Forelimb muscle (tissue), 1 donor: ENCODE measurements at places on chromosomes 2 and 18.

GRCh38 chr2:8799004-8799403 is 38.4 kb downstream of the KIDINS220 start:
- no peak for DNase-seq

DNA sequence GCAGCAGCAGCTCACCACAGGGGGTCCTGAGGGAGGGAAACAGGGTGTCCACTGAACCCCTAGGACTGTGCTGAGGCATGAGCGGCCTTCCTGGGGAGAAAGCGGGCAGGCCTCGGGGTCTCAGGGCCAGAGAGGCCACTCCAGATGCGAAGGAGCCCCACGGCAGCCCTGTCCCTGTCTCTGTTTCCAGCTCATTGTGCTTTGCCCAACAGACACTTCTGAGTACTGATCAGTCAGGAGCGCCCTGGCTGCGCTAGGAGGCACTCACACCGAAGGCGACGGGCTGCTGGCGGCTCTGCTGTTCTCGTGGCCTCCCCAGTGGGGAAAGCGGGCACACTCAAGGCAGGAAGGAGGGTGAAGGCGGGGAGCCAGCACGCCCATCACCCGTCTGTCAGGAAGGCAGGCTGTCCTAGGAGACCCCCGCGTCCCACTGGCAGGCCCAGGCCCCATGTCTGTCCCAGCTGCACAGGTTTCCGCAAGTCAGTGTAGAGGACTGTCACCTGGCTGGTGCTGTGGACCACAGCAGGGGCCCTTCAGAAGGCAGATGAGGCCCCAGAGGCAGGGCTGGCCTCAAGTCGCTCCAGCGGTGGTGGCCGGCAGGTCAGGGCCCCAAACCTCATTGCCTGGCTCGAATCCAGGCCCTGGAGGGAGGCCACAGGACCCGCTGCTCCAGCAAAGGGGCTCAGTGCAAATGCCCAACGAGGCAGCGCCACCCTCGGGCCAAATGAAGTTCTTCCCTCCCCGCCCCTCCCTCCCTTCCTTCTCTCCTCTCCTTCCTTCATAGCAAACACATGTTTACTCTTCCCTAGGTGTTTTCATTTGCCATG is 6.8 kb downstream of the ESPNL start:
- no peak for DNase-seq

GRCh38 chr2:212863185-212863588 is 288.2 kb downstream of the IKZF2 start:
- no peak for DNase-seq

GRCh38 chr2:217775920-217776503 is 226.8 kb downstream of the TNS1 start:
- no peak for DNase-seq

DNA sequence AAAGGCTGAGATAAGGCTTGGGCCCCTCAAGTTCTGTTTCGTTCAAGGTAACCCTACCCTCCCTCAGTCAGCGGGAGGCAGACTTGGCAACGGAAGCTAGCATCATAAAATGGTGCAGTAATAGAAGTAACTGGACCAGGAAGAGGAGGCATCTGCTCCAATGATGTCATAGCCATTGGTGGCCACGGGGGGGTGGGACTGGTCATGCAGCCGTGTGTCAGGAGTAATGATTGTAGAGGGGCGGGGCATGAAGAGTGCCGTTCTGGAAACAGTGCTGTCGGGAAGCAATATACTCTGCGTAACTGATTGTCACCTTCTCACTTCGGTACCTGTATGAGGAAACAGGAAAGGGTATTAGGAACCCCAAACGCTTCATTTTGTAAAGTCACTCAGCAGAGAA is 6.9 kb upstream of the POLR2D start:
- no peak for DNase-seq

DNA sequence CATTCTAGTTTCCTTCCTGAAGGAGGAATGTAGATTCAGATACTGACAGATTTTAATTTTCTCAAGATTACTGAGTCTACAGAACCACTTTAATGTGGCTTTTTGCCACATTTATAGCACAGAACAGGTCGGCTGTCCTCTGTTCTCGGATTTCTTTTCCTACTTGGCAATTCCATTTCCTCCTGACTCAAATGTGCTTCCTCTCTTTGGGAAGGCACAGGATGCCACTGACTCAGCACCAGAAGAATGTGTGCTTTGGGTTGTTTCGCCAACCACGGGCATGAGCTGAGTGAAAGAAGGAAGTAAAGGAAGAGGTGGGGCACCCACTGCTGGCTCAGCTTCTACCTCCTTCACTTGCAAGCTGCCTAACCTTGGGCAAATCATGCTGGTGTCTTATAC is 970.6 kb upstream of the ACVR2A start:
- no peak for DNase-seq

GRCh38 chr2:204692790-204693189 is 147.5 kb downstream of the PARD3B start:
- no peak for DNase-seq

DNA sequence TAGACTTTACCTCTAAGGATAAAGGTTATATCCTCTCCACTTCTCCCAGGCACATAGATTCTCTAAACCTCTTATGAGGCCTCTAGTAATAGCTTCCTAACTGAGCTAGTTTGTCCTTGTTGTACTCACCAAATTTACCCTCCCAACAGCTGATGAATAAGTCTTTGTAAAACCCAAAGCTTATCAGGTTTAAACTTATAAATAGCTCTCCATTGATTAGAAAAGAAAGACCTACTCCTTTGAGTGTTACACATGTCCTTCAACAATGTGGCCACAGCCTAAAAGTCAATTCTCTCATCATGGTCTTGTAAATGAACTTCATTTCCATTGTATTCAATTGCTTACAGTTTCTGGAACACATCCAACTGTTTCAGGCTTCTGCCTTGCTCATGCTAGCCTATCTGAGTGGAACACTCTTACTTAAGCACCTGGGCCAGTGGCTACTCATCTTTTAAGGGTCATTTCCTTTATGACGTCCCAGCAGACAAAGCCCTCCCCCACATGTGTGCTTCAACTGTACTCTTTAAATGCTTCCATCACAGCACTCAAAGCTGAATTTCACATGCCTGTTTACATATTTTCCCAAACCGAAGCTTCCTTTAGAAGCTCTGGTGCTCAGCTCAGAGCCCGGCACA is 131.6 kb downstream of the CDH2 start:
- no peak for DNase-seq
